Suppressor macrophage treated with lipopolysaccharide for 4 hours (primary cell): ENCODE measurements at places on chromosomes 1 and 21.

- no peak for DNase-seq
Measured at GRCh38 chr1:53568540-53568939, 109.3 kb downstream of the DMRTB1 start.

GRCh38 chr21:45029298-45029947 is 45.0 kb upstream of the ADARB1 start:
- DNase-seq, result no peak

- no peak for DNase-seq
Measured at GRCh38 chr1:231390071-231390470, 32.0 kb downstream of the EGLN1 start.

DNA sequence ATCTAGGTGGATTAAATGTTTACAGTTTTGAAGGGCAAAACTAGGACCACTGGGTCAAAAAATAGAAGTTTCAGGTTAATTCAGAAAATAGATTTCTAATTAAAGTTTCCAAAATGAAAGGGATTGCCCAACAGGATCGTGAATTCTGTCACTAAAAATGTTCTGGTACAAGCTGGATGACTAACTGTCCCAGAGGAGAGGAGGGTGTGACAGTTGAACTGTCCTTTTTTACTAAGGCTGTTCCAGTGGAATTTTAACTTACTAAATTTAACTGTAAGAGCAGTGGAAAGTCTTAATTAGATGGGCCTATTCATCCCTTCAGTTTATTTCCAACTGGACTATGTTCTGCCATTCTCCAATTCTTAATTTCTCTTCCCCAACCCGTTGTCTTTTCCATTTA is 7.2 kb downstream of the SNX7 start:
- no peak for DNase-seq

GRCh38 chr1:147833231-147833860 is 69.2 kb upstream of the GJA8 start:
- DNase-seq, result no peak

DNA sequence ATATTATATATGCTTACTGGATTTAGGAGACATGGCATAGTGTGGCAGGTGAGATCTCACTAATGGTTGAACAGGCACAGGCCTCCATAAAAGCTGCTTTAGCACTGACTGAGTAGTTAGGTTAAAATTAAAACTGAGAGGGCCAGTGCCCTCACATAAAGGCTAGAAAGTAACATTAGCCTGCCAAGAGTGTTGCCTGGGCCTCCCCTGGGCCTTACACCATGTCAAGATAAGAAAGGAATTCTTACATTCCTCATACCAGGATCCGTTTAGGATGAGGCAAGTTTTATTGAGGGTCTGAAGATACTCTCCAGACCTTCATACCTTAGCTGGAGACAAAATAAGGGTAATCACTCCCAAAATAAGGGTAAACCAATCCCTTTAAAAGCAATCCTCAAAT is 1011.8 kb downstream of the PLA2G4A start:
- DNase-seq, result no peak

DNA sequence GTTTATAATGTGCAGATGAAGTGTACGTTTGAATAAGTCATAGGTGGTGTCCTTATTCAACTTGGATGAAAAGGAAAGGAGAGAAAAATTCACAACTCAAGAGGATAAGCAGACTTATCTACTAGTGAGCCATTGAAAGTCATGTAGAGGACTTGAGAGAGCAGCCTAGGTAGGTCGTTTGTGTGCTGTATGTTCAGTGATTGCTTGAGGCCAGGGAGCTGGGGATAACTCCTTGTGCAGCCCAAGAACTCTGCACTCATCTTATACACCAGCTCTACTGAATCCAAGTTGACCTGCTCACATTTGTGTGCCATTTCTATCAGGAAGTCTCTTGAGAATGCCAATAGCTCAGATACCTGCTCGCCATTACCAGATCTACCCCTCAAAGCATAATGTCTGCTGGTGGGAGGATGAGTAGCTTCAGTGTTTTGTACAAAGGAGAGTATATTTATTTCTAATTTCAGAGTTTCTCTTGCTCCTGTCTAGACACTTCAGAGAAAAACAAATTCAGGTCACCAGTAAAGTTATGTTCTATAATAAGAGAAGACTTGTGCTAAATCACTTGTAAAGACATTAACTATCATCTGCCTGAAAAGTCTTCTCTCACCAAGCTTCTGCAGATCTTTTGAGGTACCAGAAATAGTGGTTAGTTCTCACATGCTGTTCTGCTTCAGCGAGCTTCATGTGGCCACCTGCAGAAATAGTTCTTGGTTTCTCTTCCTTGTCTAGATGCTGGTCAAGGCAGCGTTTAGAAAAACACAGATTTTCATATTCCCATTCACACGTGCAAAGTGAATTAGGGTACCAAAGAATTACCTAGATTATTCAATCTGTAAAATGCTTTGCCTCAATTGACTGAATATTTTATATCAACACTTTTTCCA is 10.8 kb downstream of the S1PR1 start:
- no peak for DNase-seq

GRCh38 chr1:89635825-89636815 is 3.2 kb downstream of the LRRC8C start:
- peak; percentile 40 for DNase-seq

GRCh38 chr1:246004301-246004700 is 502.8 kb downstream of the SMYD3 start:
- DNase-seq, result no peak

GRCh38 chr1:82423174-82423815 is 622.6 kb downstream of the ADGRL2 start:
- DNase-seq, result no peak

DNA sequence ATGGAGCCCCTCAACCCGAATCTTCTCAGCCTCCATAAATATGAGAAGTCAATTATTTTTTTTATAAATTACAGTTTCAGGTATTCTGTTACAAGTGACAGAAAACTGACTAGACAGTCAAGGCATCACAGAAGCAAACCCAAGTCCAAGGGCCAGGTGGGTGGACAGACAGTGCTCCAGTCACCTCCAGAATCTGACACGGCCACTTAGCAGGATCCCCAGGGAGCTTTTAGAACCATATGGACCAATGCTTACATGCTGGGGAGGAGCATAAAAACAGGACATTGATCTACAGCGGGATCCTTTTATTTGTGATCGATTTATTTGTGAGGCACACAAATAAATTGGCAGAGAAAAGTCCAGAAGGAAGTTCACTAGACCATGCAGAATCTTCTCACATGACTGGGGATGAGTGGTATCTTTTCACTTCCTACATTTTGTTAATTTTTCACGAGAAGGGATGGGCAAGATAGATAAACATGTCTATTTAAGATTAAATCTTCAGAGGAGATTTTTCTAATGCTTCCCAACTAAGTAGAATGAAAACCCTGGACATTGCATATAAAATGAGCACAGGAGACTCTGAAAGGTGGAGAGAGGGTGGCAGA is 15.0 kb downstream of the ZNF496 start:
- DNase-seq, result peak; percentile 21

DNA sequence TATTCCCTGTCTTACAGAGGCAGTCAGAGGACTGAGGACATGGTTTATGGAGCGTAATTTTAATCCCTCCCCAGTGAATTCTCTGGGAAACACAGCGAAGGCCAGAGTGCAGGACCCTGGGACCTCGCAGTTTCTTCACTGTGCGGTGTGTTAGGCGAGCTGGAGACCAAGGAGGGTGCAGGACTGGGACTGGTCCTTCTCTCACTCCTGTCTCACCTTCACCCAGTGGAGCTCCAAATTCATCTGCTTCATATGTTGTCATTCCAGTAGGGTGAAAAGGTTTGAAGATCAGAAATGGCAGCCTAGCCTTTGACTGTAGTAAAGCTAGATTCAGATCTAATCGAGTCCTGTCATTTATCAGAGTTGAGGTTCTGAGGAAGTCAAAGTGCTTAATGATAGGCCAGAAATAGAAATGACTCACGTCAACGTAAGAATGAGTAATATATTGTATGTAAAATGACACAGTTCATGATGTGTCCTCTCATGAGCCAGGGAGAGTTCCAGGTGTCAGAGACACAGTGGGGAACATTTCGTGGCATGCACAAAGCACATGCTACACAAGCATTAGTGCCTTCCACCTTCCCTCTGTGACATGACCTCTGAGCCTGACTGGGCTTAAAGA is 647.5 kb downstream of the SMYD3 start:
- DNase-seq, result no peak

- DNase-seq, result no peak
Measured at GRCh38 chr1:204672482-204673121, 12.9 kb downstream of the LRRN2 start.

DNA sequence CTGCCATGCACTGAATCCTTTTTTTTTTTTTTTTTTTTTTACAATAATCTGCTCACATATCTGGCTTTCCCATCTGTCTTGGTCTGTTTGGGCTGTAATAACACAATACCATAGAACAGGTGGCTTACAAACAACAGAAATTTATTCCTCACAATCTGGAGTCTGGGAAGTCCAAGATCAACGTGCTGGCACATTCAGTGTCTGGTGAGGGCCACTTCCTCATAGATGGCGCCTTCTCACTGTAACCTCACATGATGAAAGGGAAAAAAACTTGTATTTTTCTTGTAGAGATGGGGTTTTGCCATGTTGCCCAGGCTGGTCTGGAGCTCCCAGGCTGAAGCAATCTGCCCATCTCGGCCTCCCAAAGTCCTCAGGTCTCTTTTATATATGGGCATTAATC is 13.0 kb upstream of the PARP1 start:
- no peak for DNase-seq

- peak; percentile 68 for DNase-seq
Measured at GRCh38 chr1:226738995-226739695, at the start of gene ITPKB. Gene ITPKB, minus strand, starts transcription at chr1:226739282. Its CDS starts 1,824 bp downstream, at chr1:226737458.

- no peak for DNase-seq
Measured at GRCh38 chr1:115364046-115364779, 26.2 kb upstream of the NGF start.

- DNase-seq, result no peak
Measured at GRCh38 chr1:226599636-226600238, 51.2 kb downstream of the STUM start.

DNA sequence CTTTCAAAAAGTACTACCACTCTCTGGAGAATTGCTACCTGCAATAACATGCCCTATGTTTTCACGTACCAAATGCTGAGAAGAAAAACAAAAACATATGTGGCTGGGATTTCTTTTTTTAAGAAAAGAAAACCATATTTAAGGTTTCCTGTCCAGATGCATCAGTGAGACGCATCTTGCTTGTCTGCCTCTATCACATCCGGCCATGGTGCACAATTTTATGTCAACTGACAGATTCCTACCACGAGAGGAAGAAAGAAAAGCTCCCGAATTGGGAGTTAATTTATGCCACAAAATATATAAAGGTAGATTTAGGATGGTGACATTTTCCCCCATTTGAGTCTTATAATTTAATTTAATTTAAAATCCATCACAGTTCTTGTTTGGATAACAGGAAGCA is 62.3 kb upstream of the COL24A1 start:
- no peak for DNase-seq

DNA sequence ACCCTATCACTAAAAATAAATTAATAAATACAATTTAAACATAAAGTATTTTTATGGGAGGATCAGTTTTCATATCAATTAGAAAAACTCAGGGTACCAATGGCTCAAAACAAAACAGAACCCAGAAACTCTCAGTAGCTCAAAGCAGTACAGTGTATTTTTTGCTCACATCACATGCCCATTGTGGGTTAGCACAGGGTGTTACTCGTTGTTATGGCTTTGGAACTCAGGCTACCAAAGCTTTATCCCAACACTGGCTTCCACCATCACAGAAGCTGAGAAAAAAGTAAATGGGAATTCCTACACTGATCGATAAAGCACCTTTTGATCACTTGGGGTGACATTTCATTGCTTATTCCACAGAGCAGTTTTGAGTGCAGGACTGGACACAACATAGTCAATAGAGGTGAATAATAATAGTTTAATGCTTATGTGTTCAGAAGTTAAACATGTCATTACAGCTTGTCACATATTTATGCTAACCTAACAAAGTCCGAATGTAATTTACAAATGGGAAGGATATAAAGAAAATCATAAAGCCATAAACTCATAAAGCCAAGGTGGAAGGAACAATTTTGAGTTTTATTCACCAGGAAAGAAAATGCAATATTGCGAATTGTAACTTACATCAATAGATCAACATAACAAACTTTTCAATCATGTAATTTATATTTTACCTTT is 484.5 kb upstream of the TMPRSS15 start:
- no peak for DNase-seq

DNA sequence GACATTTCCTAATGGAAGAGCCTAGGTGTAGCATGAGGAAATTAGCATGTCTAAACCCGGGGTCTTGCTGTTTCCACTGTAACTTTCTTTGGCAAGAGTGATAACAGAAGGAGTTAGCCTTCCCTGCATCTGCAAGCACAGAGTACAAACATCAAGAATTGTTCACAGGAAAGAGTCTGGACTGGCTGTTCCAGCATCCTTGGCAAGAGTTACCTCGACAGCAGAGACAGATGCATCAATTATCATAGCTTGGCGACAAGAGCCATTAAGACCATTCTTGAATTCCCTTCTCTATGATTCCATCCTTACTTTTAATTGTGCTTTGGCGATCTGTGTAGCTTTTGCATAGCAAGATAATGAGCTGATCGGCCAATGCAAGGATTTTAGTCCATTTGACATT is 82.8 kb upstream of the RALGPS2 start:
- DNase-seq, result no peak

DNA sequence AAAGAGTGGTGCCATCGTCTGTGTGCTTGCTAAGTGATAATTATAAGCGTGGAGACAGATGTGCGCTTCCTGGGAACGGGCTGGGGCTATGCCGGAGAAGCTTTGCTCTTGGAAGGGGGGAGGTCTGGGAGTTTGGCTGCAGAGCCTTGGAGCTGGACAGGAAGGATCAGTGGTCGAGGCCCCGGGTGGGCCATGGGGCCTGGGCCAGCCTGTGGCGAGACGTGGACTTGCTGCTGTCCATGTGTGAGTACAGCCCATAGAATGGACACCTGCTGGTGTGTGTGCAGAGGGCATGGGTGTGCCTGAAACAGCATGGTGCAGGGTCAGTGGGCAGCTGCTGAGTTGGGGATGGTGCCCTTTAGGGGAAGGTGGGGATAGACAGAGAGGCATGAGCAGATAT is 121.3 kb downstream of the PCBP3 start:
- no peak for DNase-seq

- DNase-seq, result peak; percentile 79
Measured at GRCh38 chr1:235876402-235876841, 9.7 kb upstream of the LYST start.

GRCh38 chr21:26077521-26077920 is 93.0 kb downstream of the APP start:
- DNase-seq, result no peak

DNA sequence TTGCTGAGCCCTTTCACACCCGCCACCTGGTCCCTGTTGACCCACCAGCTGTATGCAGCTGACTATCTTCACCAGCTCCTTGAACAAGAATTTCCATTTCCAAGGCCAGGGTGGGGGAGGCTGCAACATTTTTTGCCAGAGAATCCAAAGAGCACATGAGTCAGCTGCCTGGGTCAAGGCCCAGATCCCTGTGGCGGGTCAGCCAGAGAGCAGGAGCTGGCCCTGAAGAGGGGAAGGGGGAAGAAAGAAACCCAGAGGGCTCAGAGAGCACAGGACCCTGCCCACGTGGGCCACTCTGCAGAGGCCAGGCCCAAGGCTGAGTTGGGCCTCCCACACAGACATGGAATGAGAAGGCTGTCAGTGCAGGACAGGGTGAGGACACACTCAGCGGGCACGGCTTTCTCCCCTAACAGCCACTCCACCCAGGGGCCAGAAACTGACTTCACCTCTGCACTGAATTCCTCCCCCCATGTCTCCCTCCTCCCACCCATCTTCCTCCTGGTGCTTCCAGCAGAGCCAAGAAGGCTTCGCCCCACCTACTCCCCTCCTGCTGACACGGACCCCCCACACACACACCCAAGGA is 28.9 kb downstream of the S100A6 start:
- no peak for DNase-seq

GRCh38 chr1:222759451-222760035 is 22.5 kb downstream of the FAM177B start:
- DNase-seq, result peak; percentile 27

GRCh38 chr21:33268737-33269441 is 2.7 kb downstream of the IL10RB start:
- no peak for DNase-seq
